ENCODE measurements at places on chromosomes 7 and 10.

GRCh38 chr10:17880601-17881000, 71.1 kb upstream of the SLC39A12 start:
- DNase-seq, result no peak

DNA sequence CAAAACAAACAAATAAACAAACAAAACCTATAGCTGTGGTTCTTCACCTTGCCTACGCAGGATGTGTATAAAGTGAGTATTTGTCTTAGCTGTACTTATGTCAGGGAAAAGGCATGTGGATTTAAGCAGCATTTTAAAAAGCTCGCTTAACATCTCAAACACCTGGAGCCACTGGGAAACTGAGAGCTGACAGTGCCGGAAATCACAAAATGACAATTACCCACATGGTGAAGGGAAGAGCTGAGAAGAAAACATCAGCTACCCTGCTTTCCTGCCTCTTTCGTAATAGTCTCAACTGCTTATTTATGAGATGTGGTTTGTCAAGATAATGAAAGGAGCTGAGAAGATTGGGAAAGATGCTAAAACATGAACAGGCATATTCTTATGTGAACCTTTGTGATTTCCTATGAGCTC, 31.1 kb upstream of the MSMB start:
- no peak for DNase-seq

DNA sequence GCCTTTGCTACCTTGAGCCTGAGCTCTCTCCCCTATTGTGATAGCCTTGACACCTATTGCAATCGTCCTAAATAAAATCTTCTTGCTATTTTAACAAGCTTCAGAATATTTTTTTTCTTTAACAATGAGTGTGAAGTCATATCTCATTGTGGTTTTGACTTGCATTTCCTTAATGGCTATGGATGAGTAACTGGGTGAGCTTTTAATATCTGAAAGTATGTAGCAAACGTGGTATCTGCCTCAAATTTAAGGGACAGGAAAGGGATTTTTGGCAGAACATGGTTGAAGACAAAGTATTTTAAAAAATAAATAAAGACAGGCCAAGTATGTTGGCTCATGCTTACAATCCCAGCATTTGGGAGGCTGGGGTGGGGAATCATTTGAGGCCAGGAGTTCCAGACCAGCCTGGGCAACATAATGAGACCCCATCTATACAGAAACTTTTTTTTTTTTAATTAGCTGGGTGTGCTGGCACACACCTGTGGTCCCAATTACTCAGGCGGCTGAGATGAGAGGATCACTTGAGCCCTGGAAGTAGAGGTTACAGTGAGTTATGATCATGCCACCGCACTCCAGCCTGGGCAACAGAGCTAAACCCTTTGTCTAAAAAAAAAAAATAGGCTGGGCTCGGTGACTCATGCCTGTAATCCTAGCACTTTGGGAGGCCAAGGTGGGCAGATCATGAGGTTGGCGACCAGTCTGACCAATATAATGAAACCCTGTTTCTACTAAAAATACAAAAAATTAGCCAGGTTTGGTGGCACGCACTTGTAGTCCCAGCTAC, 319.3 kb upstream of the NRP1 start:
- DNase-seq, result no peak

DNA sequence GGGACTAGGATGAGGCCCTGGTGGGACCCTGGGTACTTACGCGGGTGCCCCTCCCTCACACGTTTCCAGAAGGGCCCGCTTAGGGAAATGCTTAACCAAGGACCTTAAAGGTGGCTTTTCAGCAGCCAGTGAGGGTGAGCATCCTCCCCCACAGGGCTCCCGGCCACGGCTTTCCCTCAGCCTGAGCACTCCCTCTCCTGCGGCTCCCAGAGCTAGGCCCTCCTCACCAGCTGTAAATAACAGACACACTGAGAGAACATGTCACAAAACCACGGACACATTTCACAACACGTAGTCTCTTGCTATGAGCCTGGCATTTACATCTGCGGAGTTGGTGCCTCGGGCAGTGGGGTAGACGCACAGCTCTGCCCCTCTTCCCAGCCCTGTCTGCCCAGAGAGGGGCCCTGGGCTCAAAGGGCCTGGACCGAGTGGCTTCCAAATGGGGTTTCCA, 25.2 kb downstream of the GRID1 start:
- DNase-seq, result no peak
